ENCODE measurements at places on chromosomes 4 and X.

DNA sequence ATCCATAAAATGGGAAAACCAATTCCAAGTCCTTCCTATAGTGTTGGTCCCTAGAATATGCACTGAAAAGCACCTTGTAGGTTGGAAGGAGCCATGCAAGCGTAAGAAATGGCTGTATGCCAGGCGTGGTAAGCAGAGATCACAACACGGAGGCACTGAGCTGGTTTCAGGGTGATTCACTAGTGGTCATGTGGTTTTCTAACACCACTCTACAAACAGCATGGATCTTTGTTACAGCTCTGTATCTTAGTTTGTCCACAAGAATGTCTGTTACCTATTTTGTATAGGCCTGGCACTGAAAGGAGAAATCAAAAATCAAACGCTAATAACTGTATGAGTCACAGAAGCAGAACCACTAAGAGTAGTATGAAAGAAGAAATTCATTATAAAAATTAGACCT lies 71.9 kb downstream of the MAGEB17 start:
- no peak for DNase-seq

GRCh38 chr4:157372567-157372966 lies 152.0 kb downstream of the GRIA2 start:
- no peak for DNase-seq

DNA sequence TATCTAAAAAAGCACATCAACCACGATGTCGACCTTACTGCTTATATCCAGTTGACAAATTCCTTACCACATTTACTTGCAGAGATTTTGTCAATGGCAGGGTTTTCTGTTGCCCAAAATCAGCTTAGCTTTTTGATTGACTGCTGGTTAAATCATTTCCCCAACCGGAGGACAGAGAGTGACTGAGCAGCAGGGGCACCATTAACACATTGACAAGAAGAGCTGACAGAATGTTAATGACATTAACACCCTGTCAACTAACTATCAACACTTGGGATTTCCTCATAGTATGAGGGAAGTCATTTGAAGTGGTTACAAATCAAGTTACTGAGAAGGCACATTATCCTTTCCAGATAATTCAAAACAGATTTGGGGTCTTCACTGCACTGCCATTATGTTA lies 368.4 kb downstream of the RPA4 start:
- no peak for DNase-seq

GRCh38 chr4:4784379-4784778 lies 75.1 kb upstream of the MSX1 start:
- DNase-seq = no peak

GRCh38 chrX:64894454-64895038 lies 81.7 kb downstream of the ZC4H2 start:
- no peak for DNase-seq

GRCh38 chr4:5793514-5793913 lies 82.5 kb downstream of the EVC start:
- no peak for DNase-seq

GRCh38 chrX:13428053-13428786 lies 108.4 kb upstream of the ATXN3L start:
- no peak for DNase-seq

DNA sequence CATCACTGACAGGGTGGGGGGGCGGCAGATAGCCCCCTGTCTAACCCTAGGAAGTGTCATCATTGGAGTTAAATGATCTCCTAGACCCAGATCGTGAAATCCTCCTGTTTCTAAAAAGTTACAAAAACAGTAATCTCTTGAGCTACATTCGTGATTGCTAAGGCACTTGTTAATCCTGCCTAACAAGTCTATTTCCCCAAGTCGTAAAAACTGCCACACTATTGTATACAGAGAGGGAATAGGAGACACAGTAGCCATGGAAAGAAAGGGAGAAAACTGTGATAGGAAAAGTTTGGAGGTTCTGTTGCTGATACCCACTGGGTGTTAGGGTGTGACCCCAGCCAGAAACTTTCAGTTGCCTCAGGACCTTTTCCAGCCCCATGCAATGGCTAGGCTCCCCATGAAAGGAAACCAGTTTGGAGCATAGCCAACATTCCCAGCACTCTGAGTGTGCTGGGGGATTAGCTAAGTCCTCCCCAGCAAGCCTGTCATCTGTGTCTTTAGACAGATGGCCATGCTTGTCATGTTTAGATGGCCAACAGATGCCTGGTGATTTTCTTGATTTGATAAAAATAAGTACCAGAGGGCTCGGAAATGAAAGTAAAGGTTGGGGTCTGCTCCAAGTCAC lies 63.3 kb upstream of the ANXA10 start:
- DNase-seq = no peak

DNA sequence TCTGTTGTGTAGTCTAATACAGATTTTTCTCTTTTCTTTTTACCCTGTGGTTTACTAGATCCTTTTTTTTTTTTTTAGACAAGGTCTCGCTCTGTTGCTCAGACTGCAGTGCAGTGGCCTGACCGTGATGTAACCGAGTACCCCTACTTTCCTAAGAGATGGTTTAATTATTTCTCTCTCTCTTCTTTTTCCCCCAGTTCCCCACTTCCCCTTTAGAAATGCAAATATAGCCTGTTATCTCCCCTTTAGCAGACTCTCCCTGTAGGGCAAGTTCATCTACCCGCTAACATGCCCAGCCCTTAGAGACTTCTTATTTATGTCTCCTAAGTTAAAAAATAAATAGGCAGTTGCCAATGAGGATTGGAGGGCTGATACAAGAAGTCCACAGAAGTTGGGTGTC lies 4.5 kb downstream of the SNX25 start:
- no peak for DNase-seq

GRCh38 chrX:13646154-13646549 lies 6.8 kb upstream of the TCEANC start:
- peak; percentile 30 for DNase-seq

DNA sequence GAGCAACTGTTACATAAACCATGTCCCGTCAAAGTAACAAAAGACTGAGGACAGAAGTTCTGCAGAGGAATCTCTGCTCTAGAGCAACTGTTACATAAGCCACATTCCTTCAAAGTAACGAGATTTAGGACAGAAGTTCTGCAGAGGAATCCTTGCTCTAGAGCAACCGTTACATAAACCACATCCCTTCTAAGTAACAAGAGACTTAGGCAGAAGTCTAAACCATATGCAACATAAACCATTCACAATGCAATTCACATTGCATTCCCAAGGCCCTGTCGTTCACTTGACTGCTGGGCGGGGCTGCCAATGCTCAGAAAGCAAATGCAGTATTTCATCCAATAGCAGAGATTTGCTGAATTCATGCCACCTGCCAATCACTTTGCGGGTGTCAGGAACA lies 124.4 kb upstream of the PUDP start:
- no peak for DNase-seq

- DNase-seq = no peak
Observed at GRCh38 chr4:85842540-85842939, 367.6 kb downstream of the ARHGAP24 start.

- no peak for DNase-seq
Observed at GRCh38 chr4:63063760-63064159, 1345.5 kb downstream of the TECRL start.

- DNase-seq = no peak
Observed at GRCh38 chrX:15939737-15940136, 85.1 kb upstream of the AP1S2 start.

GRCh38 chrX:135421537-135421931 lies 210 bp upstream of the SMIM10L2A start:
- DNase-seq = peak; percentile 87

- no peak for DNase-seq
Observed at GRCh38 chr4:121457278-121457875, 76.6 kb upstream of the QRFPR start.

DNA sequence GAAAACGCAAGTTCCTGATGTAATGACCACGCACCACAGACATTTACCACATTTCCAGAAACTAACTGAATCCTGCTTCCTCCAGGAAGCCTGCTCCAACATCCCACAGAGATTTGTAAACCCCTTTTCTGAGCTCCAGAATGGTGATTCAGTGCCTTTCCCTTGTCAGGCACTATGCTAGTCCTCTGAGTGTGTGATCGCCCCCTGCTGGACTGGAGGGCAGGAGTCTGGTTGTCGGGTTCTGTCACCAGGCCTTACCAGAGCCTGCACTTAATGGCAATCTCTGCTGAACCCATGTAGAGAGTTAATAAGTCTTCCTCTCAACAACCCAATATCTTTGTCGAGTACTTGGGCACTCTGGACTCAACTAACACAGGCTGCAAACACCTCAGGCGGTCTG lies 14.5 kb upstream of the KDM5C start:
- DNase-seq = no peak

DNA sequence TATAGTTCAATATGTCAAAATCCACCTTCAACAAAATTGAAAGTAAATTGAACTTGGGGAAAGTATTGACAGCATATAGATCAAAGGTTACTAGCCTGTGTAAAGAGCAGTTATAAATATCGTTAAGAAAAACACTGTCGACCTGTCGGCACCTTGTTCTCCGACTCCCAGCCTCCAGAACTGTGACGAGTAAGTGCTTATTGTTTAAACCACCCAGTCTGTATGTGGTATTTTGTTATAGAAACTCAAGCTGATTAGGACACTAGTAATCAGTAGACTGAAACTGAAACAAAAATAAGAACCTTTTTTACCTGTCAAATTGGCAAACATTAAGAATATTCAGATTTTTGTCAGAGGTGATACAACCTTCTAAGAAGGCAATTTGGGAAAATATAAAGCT lies 17.0 kb downstream of the HTT start:
- DNase-seq = no peak

DNA sequence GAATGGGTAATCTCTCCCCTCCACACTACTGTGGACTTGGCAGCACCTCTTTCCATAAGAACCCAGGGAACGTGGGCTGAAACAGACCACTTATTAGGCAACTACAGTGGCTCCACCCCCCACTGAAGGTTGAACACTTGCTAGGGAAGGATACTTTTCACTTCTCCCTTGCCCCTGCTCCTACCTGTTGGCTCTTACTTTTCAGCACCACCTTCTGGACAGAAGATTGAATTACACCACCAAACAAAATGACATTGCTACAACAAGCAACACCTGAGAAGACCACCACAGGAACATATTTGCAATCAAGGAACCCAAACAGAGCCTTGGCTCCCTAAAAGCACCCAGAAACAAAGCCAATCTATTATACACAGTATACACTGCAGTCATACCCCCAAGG lies 132.1 kb upstream of the CXCL13 start:
- DNase-seq = no peak

- no peak for DNase-seq
Observed at GRCh38 chr4:164221631-164222030, 532.3 kb upstream of the SMIM31 start.

DNA sequence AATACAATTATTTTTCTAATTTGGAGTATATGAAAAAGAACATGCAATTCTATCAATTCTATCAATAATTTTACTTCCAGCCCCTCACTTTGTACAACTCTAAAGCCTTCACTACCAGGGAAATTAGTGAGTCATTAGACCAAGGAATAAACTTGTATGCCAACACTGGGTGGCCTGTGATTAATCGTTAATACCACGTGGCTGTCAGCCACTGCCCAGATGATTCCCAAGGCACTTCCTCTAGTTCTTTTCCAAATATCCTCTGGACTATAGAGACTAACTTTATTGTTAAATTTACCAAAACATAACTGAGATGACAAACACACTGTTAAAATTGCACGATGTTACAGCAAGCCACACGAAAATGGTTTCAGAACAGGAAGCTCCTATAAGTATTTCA lies 45.7 kb downstream of the MID1 start:
- DNase-seq = no peak

GRCh38 chr4:88251924-88252323 lies 32.4 kb downstream of the PPM1K start:
- DNase-seq = no peak

GRCh38 chr4:168978001-168978700 lies 31.9 kb downstream of the CBR4 start:
- DNase-seq = no peak

- no peak for DNase-seq
Observed at GRCh38 chrX:78548012-78548411, 111.1 kb downstream of the RTL3 start.

GRCh38 chr4:145552181-145552822 lies 66.9 kb upstream of the MMAA start:
- DNase-seq = no peak

- DNase-seq = no peak
Observed at GRCh38 chr4:135553213-135553612, 1351.6 kb upstream of the PABPC4L start.

DNA sequence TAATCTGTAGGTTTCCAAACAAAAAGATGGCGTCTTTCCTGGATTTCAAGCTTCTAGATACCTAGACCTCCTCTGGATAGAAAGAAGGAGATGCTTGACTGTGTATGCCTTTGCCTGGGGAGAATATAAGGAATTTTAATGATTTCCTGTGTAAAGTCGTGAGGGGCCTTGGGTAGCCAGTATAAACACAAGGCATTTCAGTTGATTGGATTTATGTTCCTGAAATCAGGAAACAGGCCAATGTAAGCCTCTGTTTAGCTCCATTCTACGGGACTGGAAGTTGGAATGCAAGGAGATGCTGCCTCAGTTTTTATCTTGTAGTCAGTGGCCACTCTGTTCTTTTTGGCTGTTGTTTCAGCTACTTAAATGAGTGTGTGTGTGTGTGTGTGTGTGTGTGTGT lies 137.2 kb downstream of the GUCY2F start:
- DNase-seq = no peak

- no peak for DNase-seq
Observed at GRCh38 chrX:46444011-46444410, 101.2 kb downstream of the ZNF674 start.

- DNase-seq = no peak
Observed at GRCh38 chr4:146592019-146592418, 46.7 kb upstream of the POU4F2 start.

- no peak for DNase-seq
Observed at GRCh38 chr4:174650711-174651355, 128.5 kb upstream of the HPGD start.

DNA sequence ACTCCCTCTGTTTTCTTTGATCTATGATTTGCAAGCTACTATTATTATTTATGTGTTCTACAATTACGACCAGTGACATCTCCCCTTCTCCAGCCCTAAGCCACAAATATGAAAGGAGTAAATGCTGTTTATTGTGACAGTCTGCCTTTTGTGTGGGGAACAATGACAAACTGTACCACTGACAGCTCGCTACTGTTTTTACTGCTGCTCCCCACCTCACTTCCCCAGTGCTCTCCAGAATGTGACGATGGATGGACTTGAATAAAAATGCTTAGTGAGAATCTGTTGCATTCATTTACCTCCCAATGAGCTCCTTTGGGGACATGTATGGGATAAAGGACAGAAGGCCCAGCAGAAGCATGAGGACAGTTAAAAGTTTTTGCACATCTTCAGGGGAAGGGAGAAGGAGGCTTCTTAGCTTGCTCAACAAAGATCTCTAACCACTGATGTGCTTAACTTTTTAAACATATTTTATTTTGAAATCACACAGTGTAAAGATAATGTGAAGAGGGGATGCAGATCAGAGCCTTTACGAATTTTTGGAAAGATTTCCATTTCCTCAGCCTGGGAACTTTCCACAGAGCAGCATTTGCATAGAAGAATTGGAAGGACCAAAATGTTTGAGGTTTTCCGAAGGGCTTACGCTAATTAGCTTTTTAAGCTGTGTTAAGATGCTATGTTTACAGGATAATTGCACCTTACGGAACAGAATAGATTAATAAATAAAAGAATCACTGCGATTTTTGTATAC lies 485.1 kb upstream of the TENM3 start:
- DNase-seq = no peak

GRCh38 chr4:139954512-139954911 lies 199.5 kb downstream of the MAML3 start:
- no peak for DNase-seq

- no peak for DNase-seq
Observed at GRCh38 chr4:83758285-83758684, 222.4 kb downstream of the GPAT3 start.
